ENCODE measurements at places on chromosomes 13 and 19. TPM values are rescaled to one million over a fixed set of nuclear protein-coding genes. Genes with fewer than 3 reads are reported as not detected.

Gene ONECUT3
- not detected for total RNA-seq

Gene LRP3
- 12.0 TPM for total RNA-seq

Gene SCEL
- total RNA-seq, result under 0.01 TPM

Gene LRRC63
- total RNA-seq, result 0.07 TPM
